ENCODE measurements at places on chromosomes 4 and X.
A peak's percentile ranks its signal among the peaks of the same experiment; 100 is the strongest.

DNA sequence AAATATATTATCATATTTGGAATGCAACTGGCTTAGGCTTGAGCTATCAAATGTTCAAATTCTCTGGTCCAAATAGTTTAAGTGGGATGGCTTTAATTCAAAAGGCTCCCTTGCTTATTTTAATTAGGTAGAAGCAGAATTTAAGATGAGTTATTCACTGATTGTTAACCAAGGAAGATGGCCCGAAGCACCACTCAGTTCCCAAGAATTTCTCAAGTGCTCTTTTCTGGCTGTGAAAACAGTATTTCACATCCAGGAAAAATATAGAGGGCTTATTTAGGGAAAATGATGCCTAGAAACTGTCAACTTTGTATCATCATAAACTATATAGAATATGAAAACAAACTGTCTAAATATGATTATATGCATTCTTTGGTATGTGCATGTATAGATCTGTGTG, 246.5 kb upstream of the SFRP2 start:
- no peaks in the 10 kb centered on the region for H3K27me3 ChIP-seq
- no peak for DNase-seq
- H3K36me3 ChIP-seq, result no peaks in the 10 kb centered on the region
- H3K27ac ChIP-seq, result no peak overlapping the region

- H3K4me1 ChIP-seq, result no peaks in the 10 kb centered on the region
- no peak overlapping the region for H3K4me3 ChIP-seq
- no peak overlapping the region for H3K27ac ChIP-seq
- DNase-seq, result no peak
Measured at GRCh38 chr4:124931050-124931449, 218.5 kb upstream of the ANKRD50 start.

DNA sequence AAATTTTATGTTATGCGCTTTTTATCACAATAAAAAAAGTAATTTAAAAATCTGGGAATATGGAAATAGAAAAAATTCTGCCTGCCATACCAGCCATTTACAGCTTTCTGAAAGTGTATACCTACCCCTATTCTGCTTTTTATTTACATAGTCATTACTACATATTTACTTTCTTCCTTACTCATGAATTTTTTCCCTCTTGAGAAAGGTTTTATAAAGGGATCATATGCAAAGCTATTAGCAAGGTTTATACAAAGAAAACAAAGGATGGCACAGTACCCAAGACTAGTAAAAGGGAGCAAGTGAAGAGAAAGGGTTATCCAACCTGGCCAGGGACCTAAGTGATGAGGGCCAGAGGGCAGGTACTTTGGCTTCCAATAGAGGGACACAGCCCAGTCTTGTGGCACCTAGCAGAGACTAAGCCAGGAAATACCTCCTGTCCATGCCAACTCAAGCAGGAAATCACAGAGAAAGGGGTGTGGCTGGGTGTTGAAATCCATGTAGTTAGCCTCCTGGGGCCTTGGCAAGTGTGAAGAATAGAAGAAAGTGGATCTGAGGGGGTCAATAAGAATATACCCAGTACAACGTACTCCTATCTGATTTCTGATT, 207.3 kb upstream of the VEGFC start:
- no peaks in the 10 kb centered on the region for H3K36me3 ChIP-seq
- DNase-seq, result peak; percentile 84

GRCh38 chr4:157072002-157072401, 3.9 kb upstream of the GLRB start:
- H3K4me1 ChIP-seq, result peaks cover 7% of the 10 kb centered on the region
- H3K4me3 ChIP-seq, result no peak overlapping the region
- no peaks in the 10 kb centered on the region for H3K27me3 ChIP-seq

DNA sequence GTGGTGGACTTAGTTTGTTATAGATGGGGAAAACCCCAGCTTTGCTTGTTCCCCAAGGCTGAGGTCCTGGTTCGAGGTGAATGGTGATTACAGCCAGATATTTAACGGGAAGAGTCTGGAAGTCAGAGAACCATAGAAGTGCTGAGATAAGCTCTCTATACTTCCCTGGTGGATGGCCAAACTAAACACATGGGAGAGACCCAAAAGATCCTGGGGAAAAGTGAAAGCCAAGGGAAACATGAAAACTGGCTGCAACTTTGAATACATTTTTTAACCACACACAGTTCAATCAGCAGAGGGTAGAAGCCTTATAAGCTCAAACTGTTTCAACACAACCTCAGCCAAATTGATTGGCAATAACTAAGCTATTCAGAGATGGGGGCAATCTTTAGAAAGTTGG, 29.3 kb upstream of the SRPX start:
- H3K36me3 ChIP-seq, result no peaks in the 10 kb centered on the region
- H3K4me1 ChIP-seq, result no peaks in the 10 kb centered on the region
- peaks cover 85% of the 10 kb centered on the region for H3K27me3 ChIP-seq
- DNase-seq, result peak; percentile 9

DNA sequence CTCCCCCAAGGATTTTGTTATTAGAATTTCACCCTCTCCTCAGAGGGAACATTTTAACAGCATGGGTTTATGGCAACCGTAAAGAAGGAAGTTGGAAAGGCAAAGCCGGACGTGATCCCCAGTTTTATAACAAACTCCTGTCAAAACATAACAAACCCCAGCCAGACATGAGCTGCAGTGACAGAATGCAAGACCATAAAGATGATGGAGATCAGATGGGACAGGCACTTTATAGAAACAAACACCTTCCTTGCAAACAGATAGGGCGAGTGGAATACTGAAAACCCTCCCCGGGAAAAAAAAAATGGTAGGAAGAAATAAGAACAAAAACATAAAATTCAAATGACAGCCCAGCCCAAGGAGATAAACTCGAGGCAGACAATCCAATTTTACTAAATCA, 281.4 kb downstream of the LDB2 start:
- no peak overlapping the region for H3K4me3 ChIP-seq
- H3K4me1 ChIP-seq, result no peaks in the 10 kb centered on the region
- peaks cover 23% of the 10 kb centered on the region for H3K27me3 ChIP-seq
- H3K27ac ChIP-seq, result no peak overlapping the region

GRCh38 chr4:14743601-14744000, 258.7 kb upstream of the CPEB2 start:
- no peak overlapping the region for H3K27ac ChIP-seq
- no peak for DNase-seq
- no peak overlapping the region for H3K4me3 ChIP-seq
- no peaks in the 10 kb centered on the region for H3K36me3 ChIP-seq
- no peaks in the 10 kb centered on the region for H3K4me1 ChIP-seq
- H3K27me3 ChIP-seq, result no peaks in the 10 kb centered on the region

GRCh38 chr4:30847958-30848357, 127.8 kb downstream of the PCDH7 start:
- DNase-seq, result no peak
- no peaks in the 10 kb centered on the region for H3K36me3 ChIP-seq
- H3K27ac ChIP-seq, result no peak overlapping the region
- no peaks in the 10 kb centered on the region for H3K4me1 ChIP-seq
- no peaks in the 10 kb centered on the region for H3K27me3 ChIP-seq
- no peak overlapping the region for H3K4me3 ChIP-seq

DNA sequence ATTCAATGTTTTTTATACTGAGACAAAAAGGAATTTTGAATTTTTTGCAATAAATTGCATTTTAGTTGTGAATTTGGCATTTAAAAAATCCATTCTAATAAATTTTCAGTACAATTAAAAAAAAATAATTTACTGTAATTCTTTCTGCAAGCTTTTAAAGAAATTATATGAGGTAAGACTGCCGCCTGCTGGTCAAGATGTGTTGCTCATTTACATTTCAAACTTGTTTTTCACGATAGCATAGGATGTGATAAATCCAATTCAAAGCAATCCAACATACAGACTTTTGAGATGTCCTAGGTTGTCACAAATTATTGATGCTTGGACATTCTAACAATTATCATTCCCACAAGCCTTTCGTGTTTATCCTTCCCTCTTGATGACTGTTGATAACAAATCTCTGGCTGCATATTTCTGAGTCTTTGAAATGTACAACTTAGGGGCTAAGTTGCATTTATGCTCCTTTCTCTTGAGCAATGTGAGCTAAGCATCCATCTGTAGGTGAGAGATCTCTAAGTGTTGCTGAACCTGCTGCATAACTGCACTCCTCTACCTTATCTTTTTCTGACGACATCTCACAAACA, 21.7 kb upstream of the MFAP3L start:
- no peak overlapping the region for H3K4me3 ChIP-seq
- no peaks in the 10 kb centered on the region for H3K4me1 ChIP-seq
- no peaks in the 10 kb centered on the region for H3K36me3 ChIP-seq
- peak; percentile 62 for DNase-seq
- no peaks in the 10 kb centered on the region for H3K27me3 ChIP-seq

GRCh38 chr4:22532896-22533295, 17.0 kb upstream of the ADGRA3 start:
- no peaks in the 10 kb centered on the region for H3K27me3 ChIP-seq
- no peaks in the 10 kb centered on the region for H3K36me3 ChIP-seq
- no peak overlapping the region for H3K27ac ChIP-seq
- peak; percentile 16 for DNase-seq
- no peaks in the 10 kb centered on the region for H3K4me1 ChIP-seq

- H3K4me1 ChIP-seq, result peaks cover 11% of the 10 kb centered on the region
- no peak overlapping the region for H3K27ac ChIP-seq
- no peak for DNase-seq
- H3K36me3 ChIP-seq, result peaks cover 8% of the 10 kb centered on the region
- no peaks in the 10 kb centered on the region for H3K27me3 ChIP-seq
Measured at GRCh38 chr4:188297873-188298272, 158.6 kb downstream of the TRIML1 start.

DNA sequence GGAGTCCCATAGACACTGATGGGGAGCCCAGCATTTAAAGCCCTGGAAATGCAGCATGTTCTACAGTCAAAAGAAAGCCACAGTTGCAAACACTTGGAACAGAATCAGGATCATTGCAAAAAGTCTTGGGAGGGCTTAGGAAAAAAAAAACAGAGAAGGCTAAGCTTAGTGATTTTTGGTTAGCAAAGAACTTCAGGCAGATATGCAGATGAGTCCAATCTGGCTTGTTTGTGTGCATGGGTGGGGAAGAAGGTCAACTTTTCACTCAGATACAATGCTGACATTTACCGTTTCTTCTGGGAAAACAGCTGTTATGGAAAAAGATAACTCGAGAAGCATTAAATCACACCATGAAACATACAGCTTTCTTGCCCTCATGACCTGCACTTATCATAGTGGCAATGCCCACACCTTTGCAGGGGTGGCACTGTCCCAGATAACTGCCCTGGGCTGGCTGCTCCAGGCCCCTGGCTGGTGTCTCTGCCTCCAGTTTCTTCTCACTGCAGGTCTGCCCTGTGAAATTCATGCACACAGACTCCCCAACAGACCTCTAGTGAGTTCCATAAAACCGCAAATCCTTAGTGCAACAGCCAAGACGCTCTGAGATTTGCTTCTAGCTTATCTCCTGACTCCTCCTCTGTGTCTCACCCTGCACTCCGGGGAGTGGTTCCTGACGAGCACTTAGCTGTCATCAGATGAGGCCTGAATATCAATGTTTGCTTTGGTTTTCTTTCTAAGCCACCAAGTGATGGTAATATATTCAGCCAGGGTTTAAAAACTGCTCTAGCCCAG, 99.2 kb downstream of the DRD5 start:
- no peak for DNase-seq
- no peaks in the 10 kb centered on the region for H3K4me1 ChIP-seq
- no peaks in the 10 kb centered on the region for H3K36me3 ChIP-seq
- H3K27me3 ChIP-seq, result no peaks in the 10 kb centered on the region
- no peak overlapping the region for H3K27ac ChIP-seq

GRCh38 chrX:128992107-128992971, 531.0 kb downstream of the SMARCA1 start:
- peak; percentile 2 for DNase-seq
- H3K27me3 ChIP-seq, result no peaks in the 10 kb centered on the region
- H3K4me3 ChIP-seq, result no peak overlapping the region

DNA sequence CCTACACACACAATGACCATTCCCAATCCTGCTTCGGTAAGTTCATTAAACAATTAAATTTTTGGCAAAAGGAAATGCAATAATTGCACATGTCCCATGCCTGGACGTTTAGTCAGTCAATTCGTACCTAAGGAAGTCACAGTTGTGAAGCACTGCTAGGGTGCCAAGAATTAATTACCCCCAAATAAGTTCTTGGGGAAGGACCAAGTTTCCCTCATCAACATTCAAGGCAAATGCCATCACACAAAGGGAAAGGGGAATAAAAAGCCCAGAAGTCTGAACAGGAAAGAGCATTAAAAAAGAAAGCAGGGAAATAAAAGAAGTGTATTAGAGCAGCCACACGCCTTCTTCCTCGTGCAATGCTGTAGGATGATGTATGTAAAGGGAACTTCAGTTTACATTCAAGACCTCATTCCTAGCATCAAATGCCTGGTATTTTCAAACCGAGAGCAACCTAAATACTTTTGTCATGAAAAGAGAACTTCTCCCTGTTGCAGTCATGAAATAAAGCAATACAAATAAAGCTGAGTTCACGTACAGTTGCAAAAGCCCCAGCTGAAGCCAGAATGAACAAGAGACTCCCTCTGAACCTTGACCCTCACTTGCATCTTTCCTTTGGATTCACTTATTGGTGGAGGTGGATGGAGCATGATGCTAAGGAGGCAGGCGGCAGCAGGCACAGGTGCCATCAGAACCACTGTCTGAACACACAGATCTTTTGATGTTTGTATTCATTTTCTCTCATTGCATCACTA, 124.0 kb upstream of the PPARGC1A start:
- H3K36me3 ChIP-seq, result no peaks in the 10 kb centered on the region
- no peaks in the 10 kb centered on the region for H3K27me3 ChIP-seq
- H3K4me3 ChIP-seq, result no peak overlapping the region
- DNase-seq, result no peak

- peaks cover 52% of the 10 kb centered on the region for H3K27me3 ChIP-seq
- H3K36me3 ChIP-seq, result no peaks in the 10 kb centered on the region
Measured at GRCh38 chrX:71154196-71154595, 9.6 kb downstream of the NLGN3 start.
